ENCODE measurements at places on chromosomes 2 and 18.

DNA sequence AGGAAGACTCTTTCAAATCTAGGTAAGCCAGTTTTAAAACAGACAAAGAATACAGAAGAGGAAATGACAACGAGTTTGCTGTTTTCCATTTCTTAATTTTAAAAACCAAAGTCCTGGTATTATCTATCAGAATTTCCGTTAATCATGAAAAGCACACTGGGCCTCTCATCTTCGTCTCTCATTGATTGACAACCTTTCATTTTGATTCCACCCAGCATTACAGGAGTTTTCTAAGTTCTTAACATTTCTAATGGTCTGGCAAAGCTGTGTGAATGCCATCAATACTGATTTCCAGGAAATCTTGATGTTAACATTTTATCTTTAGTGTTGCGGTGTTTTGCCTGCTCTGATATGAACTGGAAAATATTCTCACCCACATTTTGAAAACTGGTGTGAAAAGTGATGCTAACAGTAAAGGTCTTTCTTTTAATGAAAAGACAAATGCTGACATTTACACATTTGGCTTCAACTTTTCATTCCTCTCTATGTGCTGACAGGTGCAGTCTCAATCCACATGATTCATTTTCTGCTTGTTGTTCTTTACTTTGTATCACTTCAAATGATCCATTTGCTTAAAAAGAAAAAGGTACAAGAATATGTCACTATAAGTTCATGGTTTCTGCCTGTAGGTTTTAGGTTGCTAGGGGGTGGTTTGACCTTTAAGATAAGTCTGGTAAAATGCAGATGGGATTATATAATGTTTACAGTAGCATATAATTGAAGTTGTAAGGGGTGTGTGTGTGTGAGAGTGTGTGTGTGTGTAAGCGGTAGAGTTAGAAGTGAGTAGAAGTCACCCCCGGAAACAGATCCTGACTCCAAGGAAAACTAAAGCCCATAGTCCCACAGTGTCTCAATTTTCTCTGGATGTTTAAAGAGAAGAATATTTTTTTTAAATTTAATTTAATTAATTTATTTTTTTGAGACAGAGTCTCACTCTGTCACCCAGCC lies 29.5 kb downstream of the SCYGR8 start:
- no peak for DNase-seq

DNA sequence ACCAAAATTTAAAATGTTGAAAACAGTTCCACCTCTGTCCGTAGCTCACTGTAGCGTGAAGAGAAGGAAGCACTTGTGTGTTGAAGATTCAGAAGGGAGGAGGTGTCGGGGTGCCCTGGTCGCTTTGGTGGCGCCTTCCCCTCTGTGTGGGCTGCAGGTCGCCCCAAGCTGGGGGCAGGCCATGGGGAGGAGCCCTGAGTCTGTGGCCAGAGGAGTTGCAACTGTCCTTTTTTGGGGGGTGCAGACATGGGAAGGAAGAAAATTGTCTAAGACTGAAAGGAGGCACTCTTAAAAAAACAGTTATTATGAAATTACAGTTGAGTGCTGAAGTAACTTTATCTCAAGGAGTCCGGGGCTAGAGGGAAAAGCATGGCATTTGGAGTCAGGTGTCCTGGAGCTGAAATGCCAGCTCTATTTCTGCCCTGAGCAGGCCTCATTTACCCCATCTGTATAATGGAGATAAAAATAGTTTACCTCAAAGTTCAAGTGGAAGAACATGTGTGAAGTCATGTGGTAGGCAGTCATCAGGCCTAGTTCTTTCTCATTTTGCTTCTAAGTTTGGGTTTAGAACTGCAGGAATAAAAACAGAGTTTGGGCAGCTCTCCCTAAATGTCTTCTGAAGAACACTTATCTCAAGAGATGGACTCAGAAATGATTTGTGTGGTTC lies 82.1 kb downstream of the RNF144A start:
- no peak for DNase-seq

- no peak for DNase-seq
Measured at GRCh38 chr2:174614261-174614660, 16.7 kb upstream of the WIPF1 start.

DNA sequence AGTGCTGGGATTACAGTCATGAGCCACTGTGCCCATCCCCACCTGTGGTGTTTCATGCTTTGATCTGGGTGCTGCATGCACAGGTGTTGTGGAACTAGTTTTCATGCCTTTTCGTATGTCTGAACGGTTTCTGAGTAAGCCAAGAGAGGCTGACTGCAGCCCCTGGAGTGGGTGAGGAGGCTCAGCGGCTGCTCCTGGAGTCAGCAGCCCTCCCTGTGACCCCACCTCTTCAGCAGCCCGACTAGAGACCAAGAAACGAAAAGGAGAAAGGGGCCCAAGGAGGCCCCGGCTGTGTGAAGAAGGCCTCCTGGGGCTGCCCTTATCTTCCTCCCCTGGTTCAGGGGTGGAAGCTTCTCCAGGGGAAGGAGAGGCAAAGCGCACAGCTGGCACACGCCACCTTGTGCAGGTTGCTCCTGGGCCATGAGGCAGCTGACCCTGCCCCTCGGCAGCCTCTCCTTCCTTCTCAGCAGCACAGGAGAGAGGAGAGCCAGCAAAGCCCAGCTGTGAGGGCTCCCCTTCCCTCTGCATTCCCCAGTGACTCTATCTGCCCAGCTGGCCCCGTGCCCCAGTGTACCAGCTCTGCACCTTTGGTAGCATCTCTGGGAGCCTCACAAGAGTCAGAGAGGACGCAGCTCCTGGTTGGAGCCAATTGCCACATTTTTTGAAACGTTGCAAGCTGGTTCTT lies 182.5 kb upstream of the HS6ST1 start:
- no peak for DNase-seq

DNA sequence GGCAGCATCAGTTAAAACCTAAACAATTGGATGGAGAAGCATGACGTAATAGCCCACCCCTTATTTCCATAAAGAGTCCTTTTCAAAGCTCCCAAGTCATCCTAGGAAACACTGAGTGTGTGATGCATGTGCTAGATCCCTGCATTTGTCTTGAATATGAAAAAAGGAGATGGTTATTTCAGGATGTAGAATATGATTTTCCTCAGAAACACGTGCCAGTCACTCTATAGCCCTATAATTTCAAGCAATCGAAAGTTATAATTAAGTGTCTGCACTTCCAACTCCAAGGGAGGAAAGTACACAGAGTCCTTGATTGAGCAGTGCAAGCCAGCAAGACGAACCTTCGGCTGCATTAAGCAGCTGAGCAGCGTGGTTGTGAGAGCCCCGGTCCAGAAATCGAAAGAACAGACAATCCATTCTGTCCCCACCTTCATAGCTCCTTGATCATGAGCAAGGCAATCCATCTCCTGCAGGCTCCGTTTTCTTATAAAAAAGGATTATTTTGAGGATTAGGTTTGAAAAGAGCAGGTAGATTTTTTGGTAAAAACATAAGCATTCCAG lies 287.7 kb downstream of the FBXO15 start:
- no peak for DNase-seq

Data from stimulated activated CD8-positive, alpha-beta memory T cell treated with anti-CD3 and anti-CD28 coated beads, Interleukin-15, amount 100 ng/mL, for 24 hours (primary cell).